ENCODE measurements at places on chromosomes 13 and 19.

- DNase-seq: no peak
Measured at GRCh38 chr19:495402-496111, 729 bp upstream of the MADCAM1 start.

DNA sequence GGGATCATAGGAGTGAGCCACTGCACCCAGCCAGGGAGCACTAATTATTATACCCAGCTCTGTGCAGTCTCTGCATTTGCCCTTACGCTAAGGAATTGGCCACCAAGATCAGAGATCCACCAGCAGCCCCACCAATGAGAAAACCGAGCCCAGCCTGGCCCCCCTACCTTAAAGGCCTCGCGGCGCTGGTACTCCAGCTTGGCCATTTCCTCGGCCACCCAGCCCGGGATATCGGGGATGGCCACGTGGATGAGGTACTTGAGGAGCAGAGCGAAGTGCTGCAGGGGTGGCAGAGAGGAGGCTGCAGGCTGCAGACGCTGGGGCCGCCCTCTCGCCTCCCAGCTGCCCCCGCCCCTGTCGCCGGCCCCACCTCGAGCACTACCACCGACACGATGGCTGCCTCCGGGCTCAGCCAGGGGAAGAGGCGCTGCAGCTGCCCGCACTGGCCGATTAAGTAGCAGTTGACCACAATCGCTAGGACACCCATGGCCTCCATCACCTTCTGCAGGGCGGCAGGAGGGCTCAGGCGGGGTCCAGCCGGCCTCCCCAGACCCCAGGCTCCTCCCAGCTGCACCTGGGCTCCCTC lies 7.5 kb downstream of the ANO8 start:
- no peak for DNase-seq

DNA sequence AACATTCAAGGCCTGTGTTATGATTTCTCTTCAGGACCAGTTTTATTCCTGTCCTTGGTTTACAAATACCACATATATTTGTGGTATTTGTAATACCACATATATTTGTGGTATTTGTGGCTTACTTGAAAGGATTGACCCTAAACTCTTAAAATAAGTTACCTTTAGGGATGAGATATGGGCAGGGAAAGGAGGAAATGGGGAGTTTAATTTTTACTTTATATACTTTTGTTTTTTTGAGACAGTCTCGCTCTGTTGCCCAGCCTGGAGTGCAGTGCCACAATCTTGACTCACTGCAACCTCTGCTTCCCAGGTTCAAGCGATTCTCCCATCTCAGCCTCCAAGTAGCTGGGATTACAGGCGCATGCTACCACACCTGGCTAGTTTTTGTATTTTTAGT lies 2.3 kb upstream of the TGDS start:
- no peak for DNase-seq

DNA sequence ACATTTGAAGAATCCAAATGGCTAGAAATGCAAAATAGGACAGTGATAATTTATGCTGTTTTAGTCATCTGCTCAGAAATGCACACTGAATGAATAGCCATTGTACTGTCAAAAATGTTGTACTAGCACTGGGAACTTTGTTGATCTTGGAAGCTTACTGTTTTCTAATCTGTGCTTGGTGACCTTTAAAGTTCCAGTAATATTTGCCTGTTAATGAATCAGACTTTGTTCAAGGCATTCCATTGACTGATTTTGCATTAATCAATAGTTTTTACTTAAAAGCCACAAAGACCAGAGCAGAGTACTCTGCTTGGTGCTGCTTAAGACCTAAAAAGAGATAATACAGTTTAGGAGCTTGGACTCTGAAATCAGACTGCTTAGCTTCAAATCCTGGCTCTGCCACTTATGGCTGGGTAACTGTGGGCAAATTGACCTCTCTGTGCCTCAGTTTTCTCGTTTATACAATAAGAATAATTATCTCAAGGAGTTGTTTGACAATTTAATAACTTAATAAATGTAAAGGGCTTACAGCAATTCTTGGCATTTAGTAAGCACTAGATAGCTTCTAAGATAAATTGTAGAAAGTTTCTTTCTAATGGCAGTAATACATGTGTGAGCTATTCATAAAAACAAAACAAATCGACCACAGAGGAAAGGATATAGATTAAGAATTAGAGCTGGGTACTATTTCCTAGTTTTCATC lies 4.6 kb upstream of the SLAIN1 start:
- no peak for DNase-seq

DNA sequence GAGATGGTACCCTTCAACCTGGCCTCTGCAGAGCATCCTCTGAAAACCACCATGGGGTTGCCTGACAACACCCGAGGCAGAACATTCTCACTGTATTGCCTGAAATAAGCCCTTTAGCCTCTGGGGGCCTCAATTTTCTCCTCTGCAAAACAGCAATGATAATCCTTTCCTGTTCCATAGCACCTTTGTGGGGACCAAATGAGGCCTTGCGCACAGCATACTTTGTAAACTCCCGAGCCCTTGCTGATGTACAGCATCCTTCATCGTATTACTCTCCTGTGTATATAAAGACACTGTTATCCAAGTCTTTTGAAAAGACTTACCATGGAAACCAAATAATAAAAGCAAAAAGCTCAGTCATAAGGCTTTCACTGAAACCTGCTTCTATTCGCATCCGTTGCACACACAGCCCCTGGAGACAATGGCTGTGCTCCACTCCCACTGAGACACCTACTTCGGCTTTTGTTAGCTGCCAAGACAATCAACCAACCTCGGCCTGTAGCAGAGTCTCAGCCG lies 276.0 kb downstream of the FOXO1 start:
- no peak for DNase-seq

GRCh38 chr19:10544753-10545251 lies 1.1 kb downstream of the ATG4D start:
- DNase-seq: no peak

DNA sequence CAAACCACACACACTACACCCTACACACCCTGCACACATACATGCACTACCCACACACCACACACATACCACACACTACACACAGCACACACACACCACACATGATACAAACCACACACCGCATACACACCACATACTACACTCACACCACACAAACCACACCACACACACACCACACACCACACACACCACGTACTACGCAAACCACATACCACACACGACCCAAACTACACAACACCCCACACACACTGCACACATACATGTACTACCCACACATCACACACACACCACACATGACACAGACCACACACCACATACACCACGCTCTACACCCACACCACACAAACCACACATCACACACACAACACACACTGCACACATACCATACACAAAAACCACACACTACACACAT lies 6.6 kb downstream of the MAG start:
- DNase-seq: no peak

- no peak for DNase-seq
Measured at GRCh38 chr13:91216928-91217700, 130.4 kb upstream of the MIR17HG start.

DNA sequence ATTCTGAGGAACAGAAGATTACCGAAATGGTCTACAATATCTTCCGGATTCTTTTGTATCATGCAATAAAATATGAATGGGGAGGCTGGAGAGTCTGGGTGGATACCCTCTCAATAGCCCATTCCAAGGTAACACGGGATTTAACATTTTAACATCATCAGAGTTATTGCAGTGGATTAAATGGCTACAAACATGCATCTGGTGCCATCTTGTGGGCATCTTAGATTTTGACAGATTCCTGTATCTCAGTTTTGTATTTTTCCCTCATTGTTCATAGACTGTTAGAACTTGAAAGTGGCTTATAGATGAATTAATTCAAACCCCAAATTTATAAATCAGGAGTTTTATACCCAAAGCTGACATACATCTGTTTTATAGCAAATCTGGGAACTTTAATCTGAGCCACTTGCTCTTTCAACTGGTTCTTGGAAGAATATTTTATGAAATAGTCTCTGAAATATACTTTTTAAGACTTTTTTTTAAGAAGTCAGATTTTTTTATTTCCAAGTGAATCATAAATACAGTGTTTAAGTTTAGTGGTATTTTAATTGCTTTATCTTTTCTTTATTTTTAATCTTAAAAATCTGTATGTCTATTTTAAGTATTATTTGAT lies 215.2 kb downstream of the NBEA start:
- peak; percentile 52 for DNase-seq

- DNase-seq: peak; percentile 95
Measured at GRCh38 chr19:16070366-16070990, 5.8 kb upstream of the TPM4 start.

- no peak for DNase-seq
Measured at GRCh38 chr13:30654430-30654829, 36.7 kb downstream of the USPL1 start.

GRCh38 chr13:27573265-27573664 lies 47.1 kb downstream of the LNX2 start:
- peak; percentile 12 for DNase-seq

GRCh38 chr19:12984683-12985048 lies 10.6 kb upstream of the NFIX start:
- no peak for DNase-seq

- no peak for DNase-seq
Measured at GRCh38 chr13:108922108-108922507, 292.7 kb downstream of the MYO16 start.

- DNase-seq: no peak
Measured at GRCh38 chr19:27774827-27775226, 1438.1 kb downstream of the UQCRFS1 start.
